T-helper 2 cell treated with Interferon-gamma antibody and Interleukin-4, amounts not matched to agents 100 ng/mL and 5 ng/mL, for 36 hours (primary cell): ENCODE measurements at places on chromosomes 13 and 19. TPM values are rescaled to one million over a fixed set of nuclear protein-coding genes. Genes with fewer than 3 reads are reported as not detected.

ZSCAN4 gene
- not detected in 2 replicates for total RNA-seq

RAB20 gene
- total RNA-seq: 1.5 and 2.3 TPM in 2 replicates

LRRC63 gene
- total RNA-seq: 1.1 and 1.2 TPM in 2 replicates

PSG4 gene
- total RNA-seq: not detected in 2 replicates

SCGB2B2 gene
- 0.25 and 0.77 TPM in 2 replicates for total RNA-seq

CYP2A6 gene
- total RNA-seq: not detected in 2 replicates

CLDND2 gene
- total RNA-seq: 5.1 and 5.7 TPM in 2 replicates

ONECUT3 gene
- total RNA-seq: not detected in 2 replicates

PNMA8A gene
- not detected in 2 replicates for total RNA-seq

OSCAR gene
- total RNA-seq: 0.14 TPM in 1 of 2 replicates, not detected in the other

NLRP9 gene
- total RNA-seq: not detected in 2 replicates
